ENCODE measurements at places on chromosomes 5 and 9. TPM values are rescaled to one million over a fixed set of nuclear protein-coding genes. Genes with fewer than 3 reads are reported as not detected.

DNA sequence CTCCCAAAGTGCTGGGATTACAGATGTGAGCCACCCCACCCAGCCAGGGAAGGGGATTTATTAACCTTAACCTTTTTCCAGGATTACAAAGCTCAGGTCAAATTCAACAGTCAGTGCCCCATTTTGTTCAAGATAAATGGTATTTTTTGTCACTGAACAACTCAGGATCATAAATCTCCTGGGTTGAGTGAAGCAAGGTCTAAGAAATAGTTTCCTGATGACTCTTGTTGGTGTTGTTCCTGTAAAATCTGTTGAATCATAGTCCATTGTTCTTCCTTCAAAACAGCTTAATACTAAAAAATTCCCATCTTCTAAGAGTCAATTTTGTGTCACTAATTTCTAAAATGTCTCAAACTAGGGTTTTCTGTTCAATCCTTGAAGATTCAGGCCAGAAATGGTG lies 33.9 kb upstream of the JMY start:
- DNase-seq: no peak

- DNase-seq: peak; percentile 10
Observed at GRCh38 chr5:124923131-124923530, 176.7 kb upstream of the ZNF608 start.

DNA sequence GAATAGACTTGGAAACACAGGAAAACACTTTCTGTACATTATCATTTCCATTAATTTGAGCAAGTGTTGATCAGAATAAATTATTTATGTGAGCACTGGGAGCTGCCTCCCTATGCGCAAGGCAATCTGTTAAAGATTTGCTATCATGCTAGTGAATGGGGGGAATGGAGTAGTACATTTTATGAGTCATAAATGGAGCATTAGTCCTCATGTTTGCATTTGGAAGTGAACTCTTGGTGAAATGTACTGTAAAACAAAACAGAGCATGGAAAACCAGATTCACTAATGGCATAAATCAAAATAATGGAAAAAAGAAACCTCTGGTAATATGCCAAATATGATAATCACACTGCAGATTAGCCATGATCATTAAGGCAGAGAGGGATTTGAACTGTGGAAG lies 40.5 kb upstream of the TMC1 start:
- DNase-seq: no peak

Gene CCDC171
- 0.29 TPM for polyA plus RNA-seq

- DNase-seq: no peak
Observed at GRCh38 chr5:115243412-115243811, 19.3 kb downstream of the PGGT1B start.

DNA sequence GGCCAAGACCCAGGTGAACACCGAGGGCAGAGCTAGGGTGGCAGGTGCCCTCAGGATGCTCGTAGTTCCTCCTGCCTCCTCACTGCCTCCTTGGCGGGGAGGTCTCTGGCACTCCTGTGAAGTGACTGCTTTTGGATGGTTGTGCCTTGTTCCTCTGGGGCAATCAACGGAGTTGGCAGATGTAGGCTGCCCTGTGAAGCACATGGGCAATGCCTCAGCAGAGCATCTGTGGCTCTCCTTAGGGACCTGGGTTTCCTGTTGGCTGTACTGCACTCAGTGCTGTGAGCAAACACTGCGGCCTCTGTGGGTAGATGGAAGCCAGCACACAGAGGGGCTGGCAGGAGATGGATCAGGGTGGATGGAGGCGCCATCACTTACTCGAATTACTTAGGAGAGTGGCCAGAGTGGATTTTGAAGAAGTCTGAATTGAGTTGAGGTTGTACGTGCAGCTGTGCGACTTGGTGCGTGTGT lies 71.4 kb upstream of the COL5A1 start:
- DNase-seq: peak; percentile 2

Gene RAD17
- 9.0 TPM for polyA plus RNA-seq

DNA sequence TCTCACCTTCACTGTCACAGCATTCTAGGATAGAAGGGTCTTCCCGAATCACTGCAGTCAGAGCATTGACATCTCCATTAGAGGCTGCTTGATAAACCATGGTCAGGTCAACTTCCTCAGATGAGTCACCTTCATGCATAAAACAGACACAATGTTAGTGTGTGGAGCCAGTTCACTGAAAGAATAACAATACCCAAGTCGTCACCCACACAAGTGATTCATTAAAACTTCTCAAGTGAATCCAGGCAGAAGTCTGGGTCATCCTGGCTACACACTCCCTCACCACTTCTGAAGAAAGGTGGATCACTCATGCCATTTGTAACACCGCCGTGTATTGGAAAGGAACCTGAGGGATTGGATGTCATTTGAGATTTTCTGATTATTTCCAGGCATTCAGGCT lies 49.6 kb downstream of the ANKRD55 start:
- DNase-seq: no peak

Data from heart right ventricle (tissue), 16 donors.